ENCODE measurements at places on chromosomes 16 and 17.

- DNase-seq, result no peak
Measured at GRCh38 chr17:49985310-49985990, 9.6 kb downstream of the DLX3 start.

- DNase-seq, result no peak
Measured at GRCh38 chr16:79400462-79401149, 199.9 kb downstream of the MAF start.

- DNase-seq, result no peak
Measured at GRCh38 chr17:3510090-3510489, 34.3 kb downstream of the ASPA start.

DNA sequence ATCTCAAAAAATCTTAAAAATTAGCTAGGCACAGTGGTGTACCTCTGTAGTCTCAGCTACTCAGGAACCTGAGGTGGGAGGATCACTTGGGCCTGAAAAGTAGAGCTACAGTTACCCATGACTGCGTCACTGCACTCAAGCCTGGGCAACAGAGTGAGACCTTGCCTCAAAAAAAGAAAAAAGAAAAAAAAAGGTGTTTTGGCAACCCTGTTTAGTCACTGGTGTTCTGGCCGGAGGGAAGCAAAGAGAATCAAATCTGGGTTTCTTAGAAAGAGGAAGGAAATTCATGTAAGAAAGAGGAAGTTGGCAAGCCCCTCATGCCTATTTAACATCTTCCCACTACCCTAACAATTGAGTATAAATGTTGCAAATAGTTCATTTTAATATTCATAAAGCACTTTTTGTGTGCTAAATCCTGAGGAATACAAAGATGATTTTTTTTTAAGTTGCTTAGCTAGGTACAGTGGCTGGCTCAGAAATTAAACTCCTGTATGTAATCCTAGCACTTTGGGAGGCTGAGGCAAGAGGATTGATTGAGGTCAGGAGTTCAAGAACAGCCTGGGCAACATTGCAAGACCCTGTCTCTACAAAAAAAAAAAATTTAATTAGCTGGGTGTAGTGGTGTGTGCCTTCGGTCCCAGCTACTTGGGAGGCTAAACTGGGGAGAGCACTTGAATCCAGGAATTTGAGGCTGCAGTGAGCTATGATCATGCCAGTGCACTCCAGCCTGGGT, 6.5 kb upstream of the USP32 start:
- DNase-seq, result no peak

DNA sequence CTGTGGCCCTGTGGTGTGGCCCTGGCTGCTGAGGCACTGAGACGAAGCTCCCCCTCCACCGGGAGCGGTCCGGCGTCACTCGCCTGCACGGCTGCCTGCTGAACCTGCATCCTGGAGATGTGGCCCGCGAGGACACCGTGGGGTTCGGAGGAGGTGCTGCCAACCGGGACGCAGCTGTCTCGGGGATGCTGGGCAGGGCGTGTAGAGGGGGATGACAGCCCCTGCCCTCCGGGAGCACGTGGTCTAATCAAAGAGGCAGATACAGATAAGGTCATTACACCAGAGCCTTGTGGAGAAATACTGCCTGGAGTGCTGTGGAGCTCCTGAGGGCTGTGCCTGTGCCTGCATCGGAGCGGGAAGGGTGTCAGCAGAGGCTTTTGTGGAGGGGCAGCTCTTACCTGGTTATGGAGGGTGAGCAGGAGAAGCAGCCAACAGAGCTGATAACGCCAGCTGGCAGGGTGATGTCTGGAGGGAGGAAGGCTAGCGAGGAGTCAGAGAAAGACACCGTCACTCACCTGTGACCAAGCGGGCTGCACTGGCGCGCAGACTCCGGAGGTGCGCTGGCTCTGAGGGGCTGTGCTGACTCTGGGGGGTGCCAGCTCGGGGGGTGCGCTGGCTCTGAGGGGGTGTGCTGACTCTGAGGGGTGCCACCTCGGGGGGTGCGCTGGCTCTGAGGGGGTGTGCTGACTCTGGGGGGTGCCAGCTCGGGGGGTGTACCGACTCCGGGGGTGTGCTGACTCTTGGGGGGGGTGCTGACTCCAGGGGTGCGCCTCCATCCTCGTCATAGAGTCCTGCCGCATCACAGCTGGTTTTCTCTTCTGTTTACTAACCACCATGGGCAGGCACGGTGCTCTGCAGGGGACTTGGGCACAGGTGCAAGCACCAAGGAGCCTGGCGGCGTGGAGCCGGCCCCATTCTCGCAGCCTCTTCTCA, 104.7 kb upstream of the CHMP6 start:
- DNase-seq, result no peak

DNA sequence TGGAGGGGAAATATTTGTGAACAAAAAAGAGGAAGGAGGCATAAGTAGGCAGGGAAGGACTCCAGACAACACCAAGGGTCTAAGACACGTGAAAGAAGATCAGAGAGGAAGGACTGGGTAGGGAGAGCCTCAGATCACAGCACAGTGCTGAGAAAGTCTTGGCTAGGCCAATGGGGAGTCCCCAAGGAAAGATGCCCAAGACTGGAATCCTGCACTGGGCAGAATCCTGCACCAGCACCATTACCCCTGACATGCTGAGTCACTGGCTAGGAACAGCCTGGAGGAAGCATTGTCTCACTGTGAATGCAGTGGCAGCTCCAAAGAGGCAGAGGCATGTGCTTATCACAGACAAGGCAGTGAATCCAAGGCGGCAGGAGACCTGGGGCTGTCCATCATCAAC, 19.2 kb downstream of the CLEC19A start:
- no peak for DNase-seq

DNA sequence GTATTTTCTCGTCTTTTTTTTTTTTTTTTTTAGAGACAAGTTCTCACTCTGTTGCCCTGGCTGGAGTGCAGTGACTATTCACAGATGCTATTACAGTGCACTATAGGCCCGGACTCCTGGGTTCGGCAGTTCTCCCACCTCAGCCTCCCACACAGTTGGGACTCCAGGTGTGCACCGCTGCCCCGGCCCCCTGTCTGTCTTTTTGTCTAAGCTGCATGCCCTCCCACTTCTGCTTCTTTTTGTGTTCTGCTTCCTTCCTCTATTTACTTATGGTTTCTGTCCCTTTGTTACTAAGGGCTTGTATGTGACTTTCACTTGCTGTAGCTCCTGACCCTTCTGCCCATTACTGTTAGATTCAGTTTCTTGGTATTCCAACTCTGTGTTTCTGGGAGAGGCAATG, 20.5 kb downstream of the SLC7A6 start:
- DNase-seq, result no peak

GRCh38 chr16:87657621-87658192, 55.4 kb downstream of the JPH3 start:
- DNase-seq, result peak; percentile 18

DNA sequence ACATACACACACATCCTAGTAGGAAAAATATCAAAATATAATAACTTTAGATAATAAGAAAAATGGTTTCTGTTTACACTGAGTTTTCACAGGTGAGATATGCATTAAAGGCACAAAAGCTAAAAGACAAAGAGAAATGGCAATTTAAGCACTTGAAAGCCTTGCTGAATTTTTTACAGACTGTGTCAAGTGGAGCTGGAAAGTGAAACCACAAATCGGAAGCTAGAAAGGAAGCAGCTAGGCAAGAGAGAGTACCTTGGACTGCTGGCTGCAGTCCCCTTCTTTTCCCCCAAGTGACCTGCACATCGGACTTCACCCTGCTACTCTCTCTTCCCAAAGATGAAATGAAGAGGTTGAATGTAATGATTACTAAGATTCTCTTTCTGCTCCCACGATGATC, 135.1 kb downstream of the CDH13 start:
- DNase-seq, result peak; percentile 69

GRCh38 chr16:50802961-50803360, 61.1 kb downstream of the CYLD start:
- no peak for DNase-seq

DNA sequence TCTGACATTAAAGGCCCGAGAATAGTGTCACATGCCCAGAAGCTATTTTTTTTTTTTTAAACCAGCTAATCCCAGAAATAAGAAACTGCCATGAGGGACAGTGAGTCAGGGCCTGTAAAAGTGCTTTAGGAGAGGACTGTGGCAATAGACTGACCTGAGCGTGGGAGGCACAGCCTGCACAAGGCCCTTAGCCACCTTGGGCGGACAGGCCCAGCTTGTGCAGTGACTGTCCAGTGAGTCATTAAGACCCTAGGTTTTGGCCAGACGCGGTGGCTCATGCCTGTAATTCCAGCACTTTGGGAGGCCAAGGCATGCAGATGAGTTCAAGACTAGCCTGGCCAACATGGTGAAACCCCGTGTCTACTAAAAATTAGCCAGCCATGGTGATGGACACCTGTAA, 343.0 kb upstream of the ZFHX3 start:
- DNase-seq, result no peak

DNA sequence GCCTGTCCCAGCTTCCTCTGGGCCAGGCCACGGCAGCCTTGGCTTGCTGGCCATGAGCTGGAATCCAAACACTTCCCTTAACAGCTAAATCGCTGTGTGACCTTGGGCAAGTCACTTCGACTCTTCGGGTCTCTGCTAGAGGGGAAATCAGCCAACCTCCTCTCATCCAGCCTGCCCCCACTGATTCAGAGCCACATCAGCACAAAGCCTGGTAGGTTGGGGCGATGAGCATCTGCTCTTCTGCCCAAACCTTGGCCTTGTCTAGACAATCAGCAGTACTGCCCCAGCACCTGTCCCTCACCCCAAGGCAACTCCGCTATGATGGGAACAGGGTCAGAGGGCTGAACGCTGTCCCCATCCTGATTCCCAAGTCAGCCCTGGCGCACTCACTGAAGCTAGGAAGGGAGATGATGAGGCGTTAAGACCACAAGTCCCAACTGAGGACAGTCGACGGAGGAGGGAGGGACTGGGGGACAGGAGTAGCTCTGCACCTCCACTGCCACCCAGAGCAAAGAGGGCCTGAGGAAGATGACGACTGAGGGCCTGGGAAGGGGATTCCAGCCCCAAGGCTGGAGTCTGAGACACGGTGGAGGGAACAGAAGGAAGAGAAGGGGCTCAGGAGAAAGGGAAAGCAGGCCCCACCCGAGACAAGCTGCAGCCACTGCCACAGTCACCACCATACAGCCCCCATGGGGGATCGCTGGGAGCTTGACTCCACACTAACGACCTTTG, 1.3 kb downstream of the CLUH start:
- DNase-seq, result no peak

GRCh38 chr16:4882000-4882632, 34.8 kb downstream of the UBN1 start:
- peak; percentile 61 for DNase-seq

DNA sequence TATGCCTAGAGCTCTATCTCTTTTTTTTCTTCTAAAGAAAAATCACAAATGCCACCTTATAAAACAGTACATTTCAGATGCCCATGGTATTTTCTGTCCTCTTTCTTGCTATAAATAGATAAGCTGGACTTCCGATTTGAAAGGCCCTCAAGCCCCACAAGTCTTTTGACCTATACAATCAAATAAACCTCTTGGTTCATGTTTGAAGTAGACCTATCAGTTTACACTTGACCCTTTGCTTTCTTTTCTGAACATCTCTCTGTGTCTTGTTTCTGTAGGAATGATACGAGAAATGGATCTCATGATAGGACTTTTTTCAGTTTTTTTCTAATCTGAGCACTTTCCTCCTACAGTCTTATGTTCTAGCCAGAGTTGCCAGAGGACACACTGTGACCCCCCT, 327.2 kb downstream of the SOX9 start:
- DNase-seq, result no peak

DNA sequence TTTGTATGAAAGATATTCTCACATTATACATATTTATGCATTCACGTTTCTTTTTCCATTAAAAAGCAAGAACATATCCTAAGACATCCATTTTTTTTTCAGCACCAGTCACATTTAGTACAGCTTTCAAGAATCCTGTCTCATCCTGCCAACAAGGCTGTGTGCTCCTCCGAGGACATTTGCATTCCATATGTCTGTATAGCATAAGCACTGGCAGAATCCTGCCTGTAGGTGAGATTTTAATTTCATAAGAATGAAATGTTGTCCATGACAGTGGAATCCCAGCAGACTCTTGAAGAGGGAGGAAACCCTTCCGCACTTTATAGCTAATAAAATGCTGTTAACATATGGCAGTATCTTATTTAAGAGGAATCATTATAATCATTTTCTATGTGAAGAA, 2.9 kb upstream of the PMP22 start:
- no peak for DNase-seq

- DNase-seq, result no peak
Measured at GRCh38 chr17:19570544-19571062, 36.9 kb downstream of the SLC47A1 start.

DNA sequence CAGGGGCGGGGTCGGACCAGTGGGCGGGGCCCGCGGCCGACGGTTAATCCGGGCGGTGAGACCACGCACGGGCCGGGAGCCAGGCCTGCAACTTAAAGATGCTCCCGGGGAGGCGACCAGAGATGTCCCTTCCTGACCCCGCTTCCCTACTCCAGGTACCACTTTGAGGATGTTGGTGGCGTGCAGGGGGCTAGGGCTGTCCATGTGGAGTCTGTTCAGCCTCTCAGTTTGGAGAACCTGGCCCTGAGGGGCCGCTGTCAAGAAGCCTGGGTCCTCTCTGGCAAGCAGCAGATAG, 580 bp downstream of the RANGRF start:
- no peak for DNase-seq

- DNase-seq, result no peak
Measured at GRCh38 chr16:83171396-83171795, 544.6 kb downstream of the CDH13 start.

DNA sequence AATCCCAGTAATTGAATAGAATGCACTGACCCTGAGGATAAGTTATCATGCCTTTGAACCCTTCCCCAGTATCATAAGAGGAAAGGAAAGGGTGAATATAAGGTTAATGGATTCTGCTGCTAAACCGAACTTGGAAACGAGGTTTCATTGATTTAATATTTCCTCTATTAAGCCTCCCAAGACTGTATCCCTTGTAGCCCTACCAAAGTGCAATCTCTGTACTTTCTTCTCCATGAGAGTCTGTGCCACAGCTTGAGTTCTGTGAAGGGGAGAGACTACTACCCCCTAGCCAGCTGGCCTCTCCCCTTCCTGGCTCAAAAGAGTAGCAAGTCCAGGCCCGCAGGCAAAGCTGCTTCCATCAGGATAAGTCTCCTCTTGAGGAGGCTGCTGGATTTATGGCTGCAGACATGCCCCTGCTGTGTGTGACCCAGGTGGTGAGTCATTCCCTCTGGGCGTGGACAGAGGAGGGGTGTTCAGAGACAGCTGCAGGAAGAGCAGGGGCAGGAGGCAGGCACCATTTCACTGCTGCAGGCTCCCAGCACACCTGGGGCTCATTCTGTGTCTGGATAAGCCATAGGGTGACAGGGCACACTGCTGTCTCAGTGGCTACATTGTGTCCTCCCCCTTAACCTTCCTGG, 58.4 kb downstream of the TOM1L2 start:
- peak; percentile 91 for DNase-seq

Measured in ACHN (cell line).